ENCODE measurements at places on chromosomes 2 and 18.
A peak's percentile ranks its signal among the peaks of the same experiment; 100 is the strongest.

GRCh38 chr18:76750917-76751890, 71.2 kb upstream of the ZNF236 start:
- no peak for DNase-seq

- no peak for DNase-seq
These were observed 33.5 kb upstream of the IL1R1 start for GRCh38 chr2:102109016-102109415.

- no peak for DNase-seq
These were observed 81.1 kb upstream of the CD226 start for GRCh38 chr18:70028734-70029133.

DNA sequence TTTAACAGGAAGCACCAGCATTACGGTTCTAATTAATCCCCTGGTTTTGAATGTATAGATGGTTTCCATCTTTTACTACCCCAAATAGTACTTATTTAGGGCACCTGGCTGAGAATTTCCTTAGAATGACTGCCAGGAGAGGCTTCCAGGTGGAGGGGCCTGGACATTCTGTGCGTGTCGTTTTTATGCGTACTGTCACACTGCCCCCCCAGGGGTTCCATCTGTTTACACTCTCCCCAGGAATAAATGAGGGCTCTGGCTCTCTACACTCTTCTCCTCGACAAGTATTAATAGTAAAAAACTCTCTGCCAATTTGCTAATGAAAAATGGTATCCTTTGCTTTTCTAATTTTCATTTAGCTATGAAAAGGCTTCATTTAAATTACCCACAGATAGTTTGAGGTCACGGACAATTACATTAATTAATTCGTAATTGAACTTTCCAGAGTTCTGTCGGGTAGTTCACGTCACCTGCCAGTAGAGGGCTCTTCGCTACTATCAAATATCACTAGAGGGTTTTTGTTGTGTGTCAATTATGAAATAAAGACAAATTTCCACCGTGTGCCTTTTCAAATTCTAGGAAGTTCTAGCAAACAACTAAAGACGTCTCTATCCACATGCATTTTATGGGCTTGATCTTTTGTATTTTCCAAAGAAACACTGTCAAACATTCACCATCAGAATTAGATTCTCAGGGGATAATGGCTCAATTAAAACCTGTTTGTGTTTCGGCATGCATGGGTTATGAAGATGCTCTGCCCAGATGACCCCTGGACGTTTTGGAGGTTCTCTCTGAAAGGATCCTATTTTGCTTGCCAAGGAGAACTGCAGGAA, 88.8 kb upstream of the ASB18 start:
- peak; percentile 46 for DNase-seq

- DNase-seq, result peak; percentile 47
These were observed 657 bp downstream of the ARL6IP6 start for GRCh38 chr2:152718909-152719645.

- no peak for DNase-seq
These were observed 27.5 kb downstream of the PMAIP1 start for GRCh38 chr18:59927246-59927825.

DNA sequence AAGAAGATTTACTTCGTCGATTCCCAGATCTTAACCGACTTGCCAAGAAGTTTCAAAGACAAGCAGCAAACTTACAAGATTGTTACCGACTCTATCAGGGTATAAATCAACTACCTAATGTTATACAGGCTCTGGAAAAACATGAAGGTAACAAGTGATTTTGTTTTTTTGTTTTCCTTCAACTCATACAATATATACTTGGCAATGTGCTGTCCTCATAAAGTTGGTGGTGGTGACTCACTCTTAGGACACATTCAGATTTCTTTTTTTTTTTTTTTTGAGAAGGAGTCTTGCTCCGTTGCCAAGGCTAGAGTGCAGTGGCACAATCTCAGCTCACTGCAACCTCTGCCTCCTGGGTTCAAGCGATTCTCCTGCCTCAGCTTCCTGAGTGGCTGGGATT, 26.8 kb downstream of the MSH2 start:
- DNase-seq, result no peak

DNA sequence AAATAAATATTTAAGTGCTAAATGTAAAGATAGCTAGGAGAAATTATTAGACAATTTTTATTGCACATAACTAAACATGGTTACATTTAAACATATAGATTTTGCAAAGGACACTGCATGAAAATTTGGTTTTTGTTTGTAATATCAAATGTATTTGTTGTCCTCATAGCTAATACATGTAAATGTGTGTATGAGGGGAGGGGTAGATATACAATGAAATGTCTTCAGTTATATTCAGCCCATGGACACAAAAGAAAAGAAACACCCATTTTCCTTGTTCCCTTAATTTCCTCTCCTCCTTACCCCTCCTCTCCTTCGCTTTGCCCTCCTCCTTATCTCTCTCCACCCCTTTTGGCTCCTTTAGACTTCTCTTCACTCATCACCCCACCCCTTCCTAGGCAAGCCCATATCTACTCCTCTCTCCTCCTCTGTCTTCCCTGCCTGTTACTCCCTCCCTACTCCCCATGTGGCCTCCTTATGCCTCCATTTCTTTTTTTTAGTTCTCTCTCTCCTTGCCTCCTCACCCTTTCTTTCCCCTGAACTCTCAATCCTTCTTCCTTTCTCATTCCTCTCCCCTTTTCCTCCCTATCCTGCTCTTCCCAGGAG, 1.4 kb downstream of the COL3A1 start:
- DNase-seq, result no peak

GRCh38 chr2:200321780-200322534, 15.5 kb downstream of the SPATS2L start:
- DNase-seq, result no peak

- DNase-seq, result no peak
These were observed 62.7 kb downstream of the TRAPPC12 start for GRCh38 chr2:3442185-3442584.

GRCh38 chr2:54803783-54804751, 80.6 kb downstream of the EML6 start:
- DNase-seq, result peak; percentile 95

DNA sequence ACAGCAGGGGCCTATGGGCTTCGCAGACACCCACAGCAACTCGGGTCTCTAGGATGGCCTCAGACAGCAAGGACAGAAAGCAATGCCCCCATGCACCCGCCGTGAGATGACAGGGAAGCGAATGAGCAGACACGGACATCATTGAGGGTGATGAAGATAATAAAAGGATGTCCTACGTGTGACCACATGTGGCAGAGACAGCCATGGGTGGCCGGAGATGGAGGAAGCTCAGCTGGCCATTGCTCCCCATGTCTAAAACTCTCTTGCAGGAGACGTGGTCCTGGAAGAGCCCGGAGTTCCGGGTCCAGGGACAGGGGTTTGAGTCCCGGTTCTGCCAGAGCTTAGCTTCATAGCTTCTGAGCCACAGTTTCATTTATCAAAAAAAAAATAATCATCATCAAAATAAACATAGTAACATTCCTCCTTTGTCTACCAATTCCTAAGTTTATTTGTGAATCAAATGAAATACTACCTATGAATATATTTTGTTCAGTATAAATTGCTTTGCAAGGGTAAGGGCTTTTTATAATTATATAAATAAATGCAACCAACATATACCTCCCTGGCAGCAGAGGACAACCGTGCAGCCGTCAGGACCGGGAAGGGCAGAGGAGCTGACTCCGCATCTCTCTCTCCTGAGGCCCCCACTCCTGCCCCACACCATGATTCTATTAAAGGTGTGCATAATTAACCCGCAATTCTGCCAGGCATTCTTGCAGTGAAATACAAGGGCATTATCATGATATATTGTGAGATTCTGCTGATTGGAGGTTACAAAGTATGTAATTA, 401.4 kb upstream of the MYT1L start:
- no peak for DNase-seq

Measured in NCI-H1694 (cell line).